Right renal pelvis (tissue), 4 donors: ENCODE measurements at places on chromosomes 6 and 20. TPM values are rescaled to one million over a fixed set of nuclear protein-coding genes. Genes with fewer than 3 reads are reported as not detected.

Gene FOXS1
- 7.5 TPM for polyA plus RNA-seq

Gene KIZ
- polyA plus RNA-seq: 29.3 TPM

Gene BTNL2
- 0.52 TPM for polyA plus RNA-seq

Gene TOP1
- 117 TPM for polyA plus RNA-seq

Gene SEMG1
- not detected for polyA plus RNA-seq

Gene TINAG
- polyA plus RNA-seq: 27.2 TPM
